ENCODE measurements at places on chromosomes 3 and 15.
A peak's percentile ranks its signal among the peaks of the same experiment; 100 is the strongest.

GRCh38 chr15:35784745-35785144 is 238.8 kb upstream of the DPH6 start:
- DNase-seq, result peak; percentile 60

DNA sequence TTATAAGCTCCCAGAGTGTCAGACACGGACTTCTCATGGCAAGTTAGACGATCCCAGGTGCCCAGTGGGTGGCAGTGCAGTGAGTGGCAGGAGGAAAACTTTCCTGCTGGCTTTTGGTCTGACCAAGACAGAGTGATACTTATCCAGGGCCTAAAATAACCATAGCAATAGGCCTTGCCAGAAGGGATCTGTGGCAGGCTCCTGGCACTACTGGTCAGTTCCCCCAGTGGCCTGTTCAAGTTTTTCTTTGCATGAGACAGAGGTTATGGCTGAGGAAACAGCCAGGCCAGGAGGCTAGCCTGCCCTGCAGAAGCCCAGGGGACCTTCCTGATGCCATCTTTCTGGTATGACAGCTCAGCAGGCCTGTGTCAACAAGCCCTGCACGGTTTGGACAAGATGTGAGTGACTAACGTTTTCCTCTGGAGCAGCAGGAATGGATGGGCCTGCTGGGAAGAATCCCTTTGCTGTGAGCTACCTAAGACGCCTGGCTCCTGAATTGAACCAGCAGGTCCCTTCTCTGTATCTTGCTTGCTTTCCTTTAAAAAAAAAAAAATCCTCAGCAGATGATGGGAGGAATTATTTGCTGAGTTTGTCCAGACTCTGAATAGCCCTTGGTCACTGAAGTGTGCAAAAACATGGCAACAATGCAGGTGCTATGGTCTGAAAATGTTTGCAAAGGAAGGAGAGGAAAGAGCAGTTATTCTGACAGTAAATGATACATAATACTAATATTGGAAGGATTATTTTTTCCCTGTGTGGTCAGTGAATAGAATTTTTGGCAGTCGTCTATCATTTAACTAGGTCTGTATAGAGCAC is 18.0 kb downstream of the SCG5 start:
- no peak for DNase-seq

GRCh38 chr3:111588527-111588926 is 6.6 kb downstream of the ZBED2 start:
- DNase-seq, result no peak

DNA sequence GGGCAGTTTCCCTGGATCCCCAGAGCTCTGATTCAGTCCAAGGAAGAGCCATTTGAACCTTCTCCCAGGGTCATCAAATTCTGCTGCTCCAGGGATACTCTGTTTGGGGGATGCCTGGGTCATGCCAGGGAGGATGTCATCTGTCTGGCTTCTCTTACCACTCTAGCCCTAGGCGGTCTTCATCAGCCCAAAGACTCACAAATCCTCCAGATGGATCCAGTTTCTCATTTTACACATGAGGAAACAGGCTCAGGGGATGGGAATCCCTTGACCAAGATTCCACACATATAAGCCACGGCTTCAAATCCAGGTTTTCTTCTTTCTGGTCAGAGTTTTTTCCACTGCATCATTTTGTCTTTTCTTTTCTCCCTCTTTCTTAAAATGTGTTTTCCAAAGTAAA is 36.7 kb downstream of the SLC28A1 start:
- DNase-seq, result no peak

- no peak for DNase-seq
Observed at GRCh38 chr3:5087209-5087608, 34.9 kb upstream of the ARL8B start.

DNA sequence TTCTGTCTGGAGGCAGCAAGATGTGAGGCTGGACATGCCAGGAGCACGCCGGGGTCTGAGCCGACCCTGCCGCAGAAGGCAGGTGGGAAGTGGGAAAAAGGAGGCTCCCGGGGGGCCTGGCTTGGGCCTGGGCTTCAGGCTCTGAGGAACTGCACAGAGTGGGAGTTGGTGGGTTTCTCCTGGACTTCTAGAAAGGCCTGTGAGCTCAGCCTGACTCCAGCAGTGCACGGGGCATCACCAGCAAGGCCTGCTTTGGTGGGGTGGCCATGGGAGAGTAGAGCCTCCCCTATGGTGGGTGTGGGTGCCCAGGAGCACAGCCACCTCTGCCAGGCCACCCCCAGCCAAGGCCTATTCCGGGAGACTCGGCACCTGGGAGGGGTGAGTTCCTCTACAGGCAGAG is 18.1 kb upstream of the SLC41A3 start:
- peak; percentile 27 for DNase-seq

DNA sequence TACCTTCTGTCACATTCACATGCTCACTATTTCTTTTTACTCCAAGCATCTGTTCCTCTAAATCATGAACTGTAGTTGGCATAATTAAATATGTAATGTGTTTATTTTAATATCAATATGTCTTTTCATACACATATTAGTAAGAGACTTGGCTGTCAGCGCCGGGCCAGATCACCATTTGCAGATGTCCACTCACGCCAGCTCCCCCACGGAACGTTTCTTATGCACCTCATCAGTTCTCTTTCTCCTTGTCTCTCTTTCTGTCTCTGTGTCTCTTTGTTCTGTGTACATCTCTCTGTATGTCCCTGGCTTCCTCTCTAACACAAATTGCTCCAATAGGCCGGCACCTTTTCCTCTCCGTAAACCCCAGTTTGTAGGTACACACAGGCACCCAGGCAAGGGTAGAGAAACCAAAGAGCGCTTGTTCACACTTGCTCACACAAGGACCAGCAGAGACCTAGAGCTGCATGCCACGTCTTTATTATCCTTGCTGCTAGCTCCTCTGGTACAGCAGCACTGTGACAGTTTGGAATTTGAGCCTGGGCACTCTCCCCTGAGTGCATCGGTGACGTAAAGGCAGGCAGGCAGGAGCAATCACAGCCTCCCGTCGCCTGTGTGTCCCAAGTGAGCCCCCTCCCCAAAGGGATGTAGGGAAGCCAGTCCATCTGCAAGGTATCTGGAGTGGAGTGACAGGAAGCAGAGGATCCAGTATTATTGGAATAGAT is 40.4 kb downstream of the CACNA1D start:
- no peak for DNase-seq

Data from endodermal cell (in vitro differentiated cells).